Activated CD8-positive, alpha-beta memory T cell treated with anti-CD3 and anti-CD28 coated beads for 1 hour (primary cell): ENCODE measurements at places on chromosomes 5 and 9.

DNA sequence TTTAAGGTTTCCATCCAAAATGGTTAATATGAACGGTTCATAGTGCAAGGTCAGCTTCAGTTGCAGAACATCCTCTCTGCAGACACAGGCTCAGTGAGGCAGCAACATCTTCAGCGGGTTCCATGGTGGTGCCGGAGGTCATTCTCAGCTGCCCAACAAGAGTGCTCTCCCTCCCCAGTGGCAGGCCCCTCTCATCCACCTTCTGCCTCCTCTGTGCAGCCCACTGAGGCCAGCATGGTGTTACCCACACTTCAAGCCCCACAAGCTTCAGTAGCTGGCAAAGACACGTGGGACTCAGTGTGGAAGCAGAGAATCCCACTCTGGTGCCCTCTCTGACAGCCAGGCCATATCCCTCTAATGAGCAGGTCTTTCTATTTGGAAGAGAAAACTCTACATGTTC is 4.1 kb upstream of the ARSI start:
- no peak for DNase-seq

DNA sequence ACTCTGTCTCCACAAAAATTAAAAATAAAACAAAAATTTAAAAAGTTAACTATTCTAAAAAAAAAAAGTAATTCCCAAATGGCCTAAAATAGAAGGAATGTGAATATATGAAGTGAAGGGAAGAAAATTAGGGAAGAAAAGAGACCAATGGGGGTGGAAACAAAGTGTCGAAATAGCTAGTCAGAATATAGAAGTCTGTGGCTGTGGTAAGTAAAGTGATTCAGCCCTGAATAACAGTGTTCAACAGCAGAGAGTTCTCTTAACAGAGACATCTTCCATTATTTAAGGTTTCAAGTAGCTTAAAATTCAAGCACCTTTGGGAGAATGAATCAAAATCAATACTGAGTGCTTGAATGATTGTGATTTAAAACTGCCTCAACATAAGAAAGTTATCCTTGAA is 51.7 kb downstream of the LPAR1 start:
- DNase-seq = no peak

- no peak for DNase-seq
Observed at GRCh38 chr5:132387640-132388117, 18.2 kb downstream of the SLC22A5 start.

GRCh38 chr5:66072031-66072430 is 72.1 kb upstream of the SREK1 start:
- no peak for DNase-seq

GRCh38 chr5:89087128-89087527 is 204.1 kb upstream of the MEF2C start:
- no peak for DNase-seq

DNA sequence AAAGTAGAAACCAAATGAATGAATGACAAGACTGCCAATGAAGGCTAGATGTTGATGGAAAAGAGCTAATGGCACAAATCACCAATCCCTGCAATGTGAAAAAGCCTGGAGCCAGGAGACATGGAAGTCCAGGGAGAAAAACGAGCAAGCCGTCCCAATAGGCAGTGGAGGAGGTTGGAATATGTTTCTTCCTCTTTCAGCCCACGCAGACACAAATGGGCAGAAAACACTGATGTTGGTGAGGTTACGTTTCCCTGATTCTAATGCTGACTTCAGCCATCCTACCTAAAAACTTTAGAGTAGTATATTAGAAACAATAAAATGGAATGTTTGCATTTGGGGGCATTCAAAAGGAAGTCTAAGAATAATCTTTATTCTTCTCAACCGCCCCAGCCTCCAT is 23.9 kb upstream of the KIF2A start:
- DNase-seq = no peak

DNA sequence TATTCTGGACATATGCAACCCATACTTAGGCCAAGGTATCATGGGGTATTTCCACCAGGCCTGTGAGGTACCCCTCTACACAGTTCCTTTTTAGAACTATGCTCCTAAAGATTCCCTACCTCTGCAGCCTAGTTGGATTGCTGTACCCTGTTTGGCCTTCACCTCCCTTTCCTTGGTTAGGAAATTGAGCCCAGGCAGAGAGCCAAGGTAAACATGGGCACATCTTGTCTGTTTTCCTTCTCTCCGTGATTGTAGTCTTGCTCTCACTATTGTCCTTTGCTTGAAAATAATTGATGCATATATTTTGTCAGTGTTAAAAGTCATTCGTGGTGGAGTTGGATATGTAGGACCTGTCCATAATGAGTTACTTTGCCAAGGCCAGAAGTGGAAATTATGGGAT is 26.7 kb downstream of the BDP1 start:
- DNase-seq = no peak

DNA sequence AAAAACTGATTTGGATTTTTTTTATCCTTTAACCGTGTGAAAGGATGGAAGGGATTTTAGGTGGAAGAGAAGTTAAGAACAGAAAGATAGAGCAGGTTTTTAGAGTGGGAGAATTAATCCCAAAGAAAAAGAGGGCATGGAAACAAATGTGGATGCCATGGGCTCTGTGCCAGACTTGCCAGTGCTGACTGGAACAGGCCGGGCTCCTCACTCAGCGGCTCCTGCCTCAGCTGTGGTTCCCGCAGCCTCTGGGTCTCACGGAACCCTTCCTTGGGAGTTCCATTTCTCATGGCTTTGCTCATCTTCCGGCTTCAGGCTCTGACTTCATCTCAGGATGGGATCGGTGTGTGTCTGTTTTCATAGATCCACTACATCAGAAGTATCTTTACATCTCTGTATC is 30.4 kb upstream of the SLC2A8 start:
- DNase-seq = no peak

DNA sequence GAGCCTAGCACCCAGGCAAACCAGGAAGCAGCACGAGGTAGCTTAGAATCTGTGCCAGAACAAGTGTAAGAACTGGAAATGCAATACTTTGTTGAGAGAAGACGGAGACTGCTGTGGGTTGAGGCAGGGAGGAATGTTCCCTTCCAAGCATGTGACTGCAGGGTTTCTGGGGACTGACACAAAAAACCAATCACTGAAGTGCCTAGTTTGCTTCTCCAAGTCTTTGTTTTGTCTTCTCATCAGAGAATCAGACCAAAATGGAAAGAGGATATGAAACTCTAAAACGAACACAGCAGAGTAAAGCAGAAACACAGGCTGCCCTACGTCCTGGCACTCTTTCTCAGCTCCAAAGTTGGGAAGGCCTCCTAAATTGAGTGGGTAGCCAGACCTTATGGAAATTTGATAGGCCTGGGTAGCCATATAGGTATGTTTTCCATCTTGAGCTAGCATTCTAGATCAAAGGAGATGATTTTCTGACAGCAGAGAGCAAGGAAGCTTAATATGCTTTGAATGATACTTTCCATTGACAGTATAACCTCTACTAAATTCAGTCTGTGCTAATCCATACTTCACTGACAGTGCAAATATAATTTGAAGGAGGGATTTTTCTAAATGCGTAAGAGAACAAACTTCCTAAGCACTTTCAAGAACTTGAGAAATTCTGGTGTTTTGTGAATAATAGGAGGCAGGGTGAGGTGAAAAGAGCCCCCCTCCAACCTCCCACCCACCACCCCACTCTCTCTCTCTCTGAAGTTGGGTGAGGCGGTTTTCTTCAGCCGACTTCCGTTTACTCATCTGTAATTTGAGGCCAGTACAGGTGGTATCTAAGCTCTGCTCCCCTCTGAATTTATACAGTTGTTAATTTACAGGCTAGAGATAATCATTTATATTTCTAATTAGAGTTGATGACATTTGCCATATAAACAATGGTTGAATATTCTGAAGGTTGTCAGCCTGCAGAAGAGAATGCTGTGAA is 5.5 kb downstream of the ADRB2 start:
- no peak for DNase-seq

- DNase-seq = no peak
Observed at GRCh38 chr5:95847261-95847592, 24.7 kb upstream of the GLRX start.

DNA sequence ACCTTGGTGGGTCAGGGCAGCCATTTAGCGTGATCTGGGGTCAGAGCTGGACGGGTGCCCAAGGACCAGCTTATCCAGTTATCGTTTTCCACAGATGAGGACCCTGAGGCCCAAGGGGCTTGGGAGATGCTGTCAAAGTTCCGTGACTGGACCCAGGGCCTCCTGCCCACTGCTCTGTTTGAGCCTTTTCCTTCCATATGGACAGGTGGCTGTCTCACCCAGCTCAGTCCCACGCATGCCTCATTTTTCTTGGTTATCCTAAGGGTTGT is 56.5 kb downstream of the TRIP13 start:
- DNase-seq = no peak

- DNase-seq = no peak
Observed at GRCh38 chr5:115873392-115873791, 31.7 kb downstream of the AP3S1 start.

GRCh38 chr5:71475788-71476384 is 20.4 kb downstream of the BDP1 start:
- no peak for DNase-seq

DNA sequence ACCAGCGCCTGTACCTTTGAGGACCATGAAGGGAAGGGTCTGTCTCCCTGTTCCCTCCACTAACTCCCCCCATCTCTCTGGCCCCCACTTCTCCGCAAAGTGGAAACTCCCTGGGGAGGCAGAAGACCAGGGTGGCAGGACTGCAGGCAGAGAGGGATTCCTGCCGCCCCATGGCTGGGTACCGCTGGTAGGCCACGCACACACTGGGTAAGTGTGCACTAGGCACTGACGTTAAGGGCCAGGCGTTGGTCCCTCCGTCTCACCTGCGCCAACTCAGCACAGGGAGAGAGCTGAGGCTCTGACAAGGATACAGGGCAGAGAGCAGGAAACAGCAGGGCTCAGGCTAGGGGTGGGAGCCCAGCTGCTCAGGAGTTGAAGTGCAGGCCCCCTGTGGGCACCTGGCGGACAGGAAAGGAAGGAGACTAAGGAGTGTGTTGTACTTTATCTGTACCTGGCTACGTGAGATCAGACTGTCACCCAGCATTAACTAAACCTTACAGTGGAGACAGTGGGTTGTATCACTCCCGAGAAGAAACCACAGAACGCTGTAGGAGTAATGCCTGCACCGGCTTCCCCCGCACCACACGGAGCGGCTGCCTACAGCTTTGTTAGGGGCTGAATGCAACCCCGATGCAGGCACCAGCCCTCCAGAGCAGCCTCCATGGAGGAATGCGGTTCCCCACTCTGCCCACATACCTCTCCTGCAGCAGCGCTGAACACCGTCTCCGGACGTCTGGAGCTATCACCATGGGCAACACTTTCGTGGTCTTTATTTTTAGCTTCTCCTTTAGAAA is 34.2 kb upstream of the CLPTM1L start:
- no peak for DNase-seq

DNA sequence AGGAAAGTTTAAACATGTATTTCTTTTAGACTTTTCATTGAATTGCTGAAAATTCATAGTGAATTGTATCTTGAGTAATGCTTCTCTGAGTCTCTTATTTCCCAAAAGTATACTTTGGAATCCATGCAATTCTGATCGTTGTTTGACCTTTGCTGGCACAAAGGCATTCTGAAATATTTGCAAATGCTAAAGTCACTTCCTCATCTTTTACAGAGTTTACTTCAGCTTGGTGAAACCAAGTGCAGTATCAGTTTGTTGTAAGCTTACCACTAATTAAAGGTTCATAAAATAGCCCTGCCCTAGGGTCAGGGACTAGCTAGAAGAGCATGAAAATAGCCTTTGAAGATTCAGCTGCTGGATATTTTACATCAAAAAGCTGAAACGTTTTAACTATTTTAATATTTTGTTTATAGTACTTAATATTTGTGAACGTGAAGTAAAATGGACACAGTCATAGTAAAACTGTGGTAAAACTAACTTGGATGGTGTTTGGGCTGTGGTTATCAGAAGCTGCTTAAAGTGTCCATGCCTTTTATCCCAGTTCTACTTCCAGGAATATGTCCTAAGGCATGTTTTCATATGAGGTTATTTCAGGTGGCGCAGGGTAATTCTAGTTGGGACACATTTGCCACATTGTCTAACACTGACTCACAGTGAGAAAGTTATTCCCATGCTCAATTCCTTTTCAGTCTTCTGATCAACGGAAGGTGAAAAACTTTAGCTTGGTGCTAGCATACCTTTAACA is 45.3 kb downstream of the SLC22A5 start:
- no peak for DNase-seq

DNA sequence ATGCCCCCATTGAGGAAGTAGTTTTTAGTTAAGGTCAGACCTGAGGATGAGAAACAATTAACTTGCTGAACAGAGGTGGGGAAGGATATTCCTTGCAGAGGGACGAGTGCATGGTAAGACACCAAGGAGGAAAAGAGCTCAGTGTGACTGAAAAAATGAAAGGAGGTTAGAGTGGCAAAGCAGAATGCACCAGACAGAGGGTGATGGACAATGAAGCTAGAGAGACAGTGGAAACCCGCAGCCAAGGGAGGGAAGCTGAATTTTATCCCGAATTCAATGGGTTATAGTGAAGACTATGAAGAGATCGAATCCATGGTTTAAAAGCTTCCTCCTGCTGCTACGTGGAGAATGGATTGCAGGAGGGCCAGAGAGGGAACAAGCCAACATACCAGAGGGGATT is 206.8 kb downstream of the FBN2 start:
- no peak for DNase-seq

- no peak for DNase-seq
Observed at GRCh38 chr9:78713614-78714405, 416.9 kb downstream of the PSAT1 start.

- DNase-seq = no peak
Observed at GRCh38 chr5:139205124-139205523, 7.0 kb upstream of the SIL1 start.

DNA sequence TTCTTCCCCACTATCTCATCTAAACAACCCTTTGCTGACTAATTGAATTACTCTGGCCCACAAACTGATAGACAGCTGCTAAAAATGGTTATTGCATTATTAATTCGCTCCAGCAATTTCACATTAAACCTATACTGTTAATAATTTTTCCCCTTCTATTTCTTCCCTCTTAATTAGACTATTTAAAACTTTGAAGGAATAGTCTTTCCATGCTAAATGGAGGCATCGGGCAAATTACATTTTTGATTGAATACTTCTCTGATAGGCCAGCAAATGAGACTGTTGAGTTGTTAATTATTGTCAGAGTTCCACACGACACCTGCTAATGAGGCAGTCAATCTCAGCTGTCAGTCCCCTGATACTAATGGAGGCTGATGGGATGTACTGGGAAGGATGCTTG is 242.5 kb downstream of the TRIM32 start:
- no peak for DNase-seq

DNA sequence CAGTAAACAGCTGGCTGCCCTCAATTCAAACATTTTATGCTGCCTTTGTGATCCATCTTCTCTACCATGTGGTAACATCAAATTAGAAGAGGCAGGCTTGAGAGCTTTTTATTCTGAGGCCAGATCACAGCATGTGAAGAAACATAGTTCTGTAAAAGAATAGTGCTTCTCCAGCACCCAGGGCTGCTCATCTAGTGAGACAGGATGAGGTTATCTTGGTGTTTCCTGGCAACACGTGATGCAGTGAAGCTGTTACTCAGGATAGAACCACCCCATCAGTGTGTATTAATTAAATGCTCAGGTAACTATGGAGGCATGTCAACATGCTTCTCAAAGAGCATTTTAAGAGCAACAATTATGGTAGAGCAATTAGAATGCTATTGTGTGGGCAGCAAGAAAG is 400.5 kb upstream of the ACO1 start:
- DNase-seq = no peak

- no peak for DNase-seq
Observed at GRCh38 chr9:15824310-15824709, 271.5 kb downstream of the CCDC171 start.
